ENCODE measurements at places on chromosomes 6 and 20.

DNA sequence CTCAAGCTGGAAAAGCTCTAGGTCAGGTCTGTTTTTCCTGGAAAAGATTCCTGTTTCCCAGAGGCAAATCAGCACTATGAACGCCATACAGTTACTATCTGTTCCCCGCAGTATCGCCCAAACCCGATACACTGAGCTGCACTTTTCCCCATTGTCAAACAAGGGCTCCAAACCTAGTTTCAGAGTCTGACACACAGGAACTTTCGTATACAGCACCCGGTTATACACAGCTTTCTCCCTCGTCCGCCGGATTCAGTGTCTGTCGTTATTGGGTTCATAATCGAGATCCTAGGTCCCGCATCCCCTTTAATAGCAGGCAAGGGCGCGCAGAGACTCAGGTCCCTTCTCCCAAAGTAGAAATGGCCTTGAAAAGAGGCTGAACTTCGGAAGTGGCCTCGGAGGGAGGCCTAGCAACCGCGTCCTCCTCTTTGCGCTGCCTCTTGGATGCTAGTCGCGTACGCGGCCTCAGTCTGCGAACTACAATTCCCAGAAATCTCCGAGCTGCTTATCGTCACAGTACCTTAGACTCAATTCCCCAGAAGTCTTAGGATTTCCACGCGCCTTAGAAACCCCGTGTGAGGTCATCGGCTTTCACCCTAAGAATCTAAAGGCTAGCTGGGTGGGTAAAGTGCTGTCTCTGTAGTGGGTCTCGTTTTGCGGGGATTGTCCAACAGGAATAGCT lies 34.2 kb downstream of the ZNF391 start:
- no peak for DNase-seq

- DNase-seq, result no peak
Observed at GRCh38 chr6:97085772-97086171, 161.2 kb downstream of the KLHL32 start.

- no peak for DNase-seq
Observed at GRCh38 chr6:52020945-52021570, 66.4 kb downstream of the PKHD1 start.

GRCh38 chr6:150328744-150329405 lies 39.9 kb upstream of the IYD start:
- no peak for DNase-seq

- no peak for DNase-seq
Observed at GRCh38 chr6:23073821-23074220, 504.5 kb downstream of the HDGFL1 start.

DNA sequence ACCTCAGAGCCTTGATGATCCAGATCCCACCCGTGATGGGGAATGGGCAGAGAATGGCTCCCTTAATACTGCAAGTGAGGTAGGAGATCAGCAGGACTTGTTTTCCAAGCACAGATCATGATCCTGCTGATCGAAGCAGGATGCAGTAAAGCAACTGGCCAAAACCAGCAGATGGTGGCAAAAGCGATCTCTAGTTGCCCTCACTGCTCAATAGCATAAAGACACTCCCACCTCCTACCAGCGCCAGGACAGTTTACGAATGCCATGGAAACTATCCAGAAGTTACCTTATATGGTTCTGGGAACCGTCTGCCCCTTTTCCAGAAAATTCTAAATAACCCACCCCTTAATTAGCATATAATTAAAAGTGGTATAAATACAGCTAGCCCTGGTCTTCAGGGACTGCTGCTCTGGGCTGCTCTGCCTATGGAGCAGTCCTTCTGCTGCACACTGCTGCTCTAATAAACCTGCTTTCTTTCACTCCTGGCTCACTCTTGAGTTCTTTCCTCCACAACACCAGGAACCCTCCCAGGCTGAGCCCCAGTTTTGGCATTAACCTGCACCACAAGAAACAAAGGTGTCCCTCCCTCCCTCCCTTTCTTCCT lies 415.8 kb downstream of the PREX1 start:
- DNase-seq, result no peak

- DNase-seq, result no peak
Observed at GRCh38 chr6:122730334-122730733, 49.2 kb upstream of the FABP7 start.
